ENCODE measurements at places on chromosomes 3 and 15. TPM values are rescaled to one million over a fixed set of nuclear protein-coding genes. Genes with fewer than 3 reads are reported as not detected.

The AMOTL2 gene
- not detected for polyA plus RNA-seq

The RGMA gene
- polyA plus RNA-seq: 0.35 TPM

The CLDN18 gene
- polyA plus RNA-seq: not detected

The SEMA3B gene
- polyA plus RNA-seq: not detected

The CIB1 gene
- polyA plus RNA-seq: 169 TPM

The WDR93 gene
- polyA plus RNA-seq: not detected

The GAP43 gene
- polyA plus RNA-seq: not detected

The MME gene
- polyA plus RNA-seq: 0.73 TPM

The SYNPR gene
- not detected for polyA plus RNA-seq

The SHC4 gene
- polyA plus RNA-seq: not detected

The SOX2 gene
- polyA plus RNA-seq: not detected

The UBAP1L gene
- polyA plus RNA-seq: 3.0 TPM

GRCh38 chr3:55402886-55403609, 84.1 kb downstream of the WNT5A start:
- DNase-seq: no peak

DNA sequence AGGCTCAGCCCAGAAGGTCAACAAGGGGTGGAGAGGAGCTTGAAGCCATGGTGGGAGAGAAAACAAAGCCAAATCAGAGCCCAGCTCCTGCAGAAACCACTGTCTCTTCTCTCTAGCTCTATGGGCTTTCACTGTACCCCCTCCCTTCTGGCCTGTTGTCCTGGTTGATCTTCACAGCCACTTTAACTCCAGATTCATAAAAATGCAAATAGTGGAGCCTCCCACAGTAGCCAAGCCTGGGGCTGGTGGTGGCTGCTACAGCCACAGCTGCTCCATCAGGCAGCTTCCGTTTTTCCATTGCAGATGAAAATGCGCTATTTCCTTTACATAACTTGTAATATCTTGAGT, 20.7 kb upstream of the CAV3 start:
- no peak for DNase-seq

DNA sequence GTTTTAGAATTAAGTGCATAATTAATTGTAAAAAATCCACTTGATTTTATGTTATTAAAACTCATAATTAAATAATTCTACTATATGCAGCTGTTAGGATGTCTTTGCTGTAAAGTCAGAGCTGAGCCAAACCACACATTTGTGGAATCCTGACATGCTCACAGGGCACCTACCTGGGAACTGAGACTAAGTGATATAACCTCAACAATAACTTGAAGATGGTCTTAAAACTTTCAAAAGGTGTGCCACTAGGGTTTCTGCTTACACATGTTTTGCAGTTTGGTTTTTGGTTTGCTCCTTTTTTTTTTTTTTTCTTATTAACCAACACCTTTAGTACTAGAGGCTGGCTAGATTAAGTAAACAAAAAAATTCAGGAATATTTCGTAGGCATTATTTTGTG, 549.8 kb downstream of the UNC13C start:
- DNase-seq: no peak

GRCh38 chr15:59259137-59259943, 52.7 kb downstream of the LDHAL6B start:
- DNase-seq: no peak

GRCh38 chr3:105613120-105613519, 246.4 kb downstream of the ALCAM start:
- DNase-seq: no peak

DNA sequence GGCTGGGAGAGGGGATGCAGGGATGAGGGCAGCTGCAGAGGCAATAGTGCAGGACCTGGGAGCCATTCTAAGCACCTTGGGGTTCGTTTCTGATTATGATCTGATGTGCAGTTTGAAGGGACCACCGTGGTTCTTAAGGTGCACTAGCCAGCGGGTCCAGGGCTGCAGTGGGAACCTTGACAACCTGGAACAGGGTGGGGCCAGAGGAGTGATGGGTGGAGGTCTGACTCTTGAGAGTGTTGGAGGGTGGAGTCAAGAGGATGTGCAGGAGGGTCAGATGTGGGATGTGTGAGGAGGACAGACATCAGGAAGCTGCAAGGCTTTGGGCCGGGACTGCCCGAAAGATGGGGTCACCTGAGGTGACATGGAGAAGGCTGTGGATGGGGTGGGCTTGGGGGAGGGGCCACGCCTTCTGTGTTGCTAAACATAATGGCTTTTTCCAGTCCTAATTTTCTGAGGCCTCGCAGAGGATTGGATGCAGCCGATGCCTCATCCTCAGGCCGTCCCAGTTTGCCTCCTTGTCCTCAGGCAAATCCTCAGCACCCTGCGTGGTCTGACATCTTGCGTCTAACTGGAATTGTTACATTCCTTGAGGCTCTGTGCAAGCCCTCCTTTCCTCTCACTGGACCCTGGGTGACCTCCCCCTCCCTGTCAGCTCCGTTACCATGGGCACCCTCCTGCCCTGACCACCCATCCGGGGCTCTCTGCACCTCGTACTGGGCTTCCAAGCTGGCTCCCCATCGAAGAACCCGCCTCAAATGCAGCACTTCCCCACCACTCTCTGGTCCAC, 61.4 kb upstream of the TRPM1 start:
- no peak for DNase-seq

GRCh38 chr15:62060896-62061280, 641 bp upstream of the VPS13C start:
- DNase-seq: no peak

DNA sequence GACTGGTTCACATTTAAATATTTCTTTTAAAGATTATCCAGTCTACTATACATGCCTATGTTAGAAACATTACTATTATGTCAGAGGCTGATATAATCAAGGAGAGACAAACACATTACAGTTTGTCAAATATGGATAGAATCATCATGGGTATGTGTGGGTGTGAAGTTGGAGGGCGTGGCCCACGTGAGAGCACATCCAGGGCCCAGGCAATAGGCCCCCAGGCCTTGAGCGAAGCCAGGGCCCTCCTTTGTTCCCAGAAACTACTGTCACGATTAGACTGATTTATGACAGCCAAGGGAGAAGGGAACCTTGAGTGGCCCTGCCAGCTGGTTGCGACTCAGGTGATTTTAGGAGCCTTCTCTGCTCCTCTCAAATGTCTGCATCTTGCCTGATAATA, 26.9 kb upstream of the LDHAL6B start:
- DNase-seq: no peak

DNA sequence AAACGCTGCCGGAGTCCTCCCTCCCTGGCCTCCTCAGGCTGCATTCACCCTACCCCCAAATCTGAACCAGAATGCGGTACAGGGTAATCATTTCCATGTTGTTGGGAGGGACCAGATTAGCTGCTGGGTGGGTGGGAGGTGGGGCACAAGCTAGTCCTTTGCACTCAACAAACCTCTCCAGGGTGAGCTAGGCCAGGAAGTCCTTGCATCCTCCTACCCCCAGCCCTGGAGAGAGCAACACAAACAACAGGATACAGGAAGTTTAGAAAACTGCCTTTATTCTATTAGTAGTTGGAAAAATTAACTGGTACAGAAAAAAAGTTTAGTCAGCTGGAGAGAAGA, 702 bp upstream of the GPX1 start:
- no peak for DNase-seq

DNA sequence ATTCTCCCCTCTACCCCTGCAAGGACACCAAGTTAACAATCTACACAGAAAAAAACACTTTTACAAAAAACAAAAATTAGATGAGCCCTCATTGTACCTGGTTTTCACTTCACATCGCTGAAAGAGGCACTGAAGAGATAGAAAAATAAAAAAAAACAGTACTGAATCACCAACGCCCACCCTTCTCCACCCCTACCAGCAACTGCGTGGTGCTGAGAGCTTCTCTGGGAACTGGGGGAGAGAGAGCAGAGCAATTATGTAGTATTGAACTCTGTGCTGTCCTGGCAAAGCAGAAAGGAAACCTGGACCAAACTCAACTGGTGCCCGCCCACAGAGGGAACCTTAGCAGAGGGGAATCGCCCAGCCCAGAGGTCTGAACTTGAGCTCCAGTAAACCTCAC, 44.6 kb downstream of the WDR49 start:
- no peak for DNase-seq

- DNase-seq: peak; percentile 32
Measured at GRCh38 chr3:11661827-11662226, 18.1 kb upstream of the VGLL4 start.

DNA sequence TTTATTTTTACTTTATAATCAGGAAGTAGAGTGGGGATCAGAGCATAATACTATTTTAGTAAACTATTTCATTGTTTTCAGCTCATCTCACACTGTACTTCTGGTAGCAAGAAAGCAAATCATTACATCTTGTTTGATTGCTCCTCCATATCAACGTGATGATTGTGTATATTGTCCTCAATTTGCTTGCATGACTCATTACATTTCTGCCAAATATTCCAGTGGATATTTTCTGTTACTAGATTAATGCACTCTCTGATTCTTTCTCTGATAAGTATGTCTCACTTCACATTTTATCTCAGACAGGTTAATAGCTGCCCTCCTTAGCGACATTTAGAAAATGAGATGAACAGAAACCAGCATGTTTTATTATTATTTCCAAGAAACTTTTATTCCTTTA, 1145.3 kb downstream of the OTOL1 start:
- DNase-seq: no peak

DNA sequence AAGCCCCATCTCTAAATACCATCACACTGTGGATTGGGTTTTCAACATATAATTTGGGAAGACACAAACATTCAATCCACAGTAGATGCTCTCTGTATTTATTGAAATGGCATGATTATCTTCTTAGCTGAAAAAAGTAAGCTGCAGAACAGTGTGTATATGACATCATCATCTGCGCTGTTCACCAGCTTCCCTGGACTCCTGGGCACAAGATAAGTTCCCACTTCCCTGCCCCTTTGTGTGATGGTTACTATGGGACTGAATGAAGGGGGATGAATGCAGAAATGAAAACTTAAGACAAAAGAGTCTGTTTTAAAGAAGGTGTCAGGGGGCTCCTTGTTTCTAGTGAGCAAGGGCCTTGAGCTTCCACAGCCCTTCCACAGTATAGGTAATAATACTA, 20.0 kb upstream of the GPD1L start:
- DNase-seq: no peak

- no peak for DNase-seq
Measured at GRCh38 chr3:97106652-97106989, 292.2 kb downstream of the EPHA6 start.

DNA sequence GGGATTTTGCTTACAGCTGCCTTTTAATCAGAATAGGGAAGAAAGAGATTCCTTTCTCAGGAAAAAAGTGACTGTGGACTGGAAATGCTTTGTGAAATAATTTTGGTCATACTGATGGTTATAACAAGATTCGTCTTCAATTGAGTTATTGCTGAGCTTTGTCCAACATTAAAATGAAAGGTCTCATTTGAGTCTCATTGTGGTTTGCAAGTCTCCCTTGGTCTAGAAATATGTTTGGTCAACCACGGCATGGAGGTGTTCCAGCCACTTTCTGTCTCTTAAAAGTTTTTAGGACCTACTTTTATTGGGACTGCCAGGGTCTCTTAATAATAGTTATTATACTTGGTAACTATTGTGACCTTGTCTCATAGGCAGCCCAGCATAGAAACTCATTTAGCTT, 15.3 kb downstream of the FLNB start:
- DNase-seq: no peak

DNA sequence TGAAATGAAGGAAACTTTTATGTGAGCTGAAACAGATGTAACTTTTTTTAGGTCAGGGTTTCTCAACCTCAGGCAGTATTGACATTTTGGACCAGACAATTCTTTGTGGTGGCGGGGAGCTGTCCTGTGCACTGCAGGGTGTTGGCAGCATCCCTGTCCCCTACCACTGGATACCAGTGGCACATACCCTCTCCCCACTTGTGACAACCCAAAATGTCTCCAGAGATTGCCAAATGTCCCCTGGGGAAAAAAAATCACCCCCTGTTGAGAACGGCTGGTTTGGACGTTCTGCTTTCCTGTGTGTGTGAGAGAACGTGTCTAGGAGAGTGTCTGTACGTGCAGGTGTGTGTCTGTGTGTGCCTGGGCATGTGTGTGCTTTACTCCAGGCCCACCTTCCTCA, 30.7 kb upstream of the GRIP2 start:
- no peak for DNase-seq
